ENCODE measurements at places on chromosomes 5 and 9.

GRCh38 chr5:50947906-50948683, 281.7 kb downstream of the PARP8 start:
- no peak for DNase-seq

DNA sequence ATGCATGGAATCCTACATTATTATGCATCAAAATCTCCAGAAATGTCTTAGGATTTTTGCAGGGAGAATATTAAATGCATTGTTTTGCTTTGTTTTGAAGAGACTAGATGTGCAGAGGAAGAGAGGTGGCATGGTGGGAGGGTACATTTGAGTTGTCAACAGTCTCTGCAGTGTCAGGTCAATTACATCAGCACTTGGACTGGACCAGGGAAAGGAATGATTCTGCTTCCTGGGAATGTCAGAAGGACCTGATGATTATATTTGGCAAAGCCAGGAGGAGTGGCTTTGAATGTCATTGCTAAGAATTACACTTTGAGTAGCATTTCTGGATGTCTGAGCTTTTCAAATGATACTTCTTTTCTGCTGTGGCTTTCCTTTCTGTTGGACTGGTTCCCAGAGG, 17.5 kb upstream of the TMEFF1 start:
- no peak for DNase-seq

- no peak for DNase-seq
Measured at GRCh38 chr5:32443541-32444430, 754 bp downstream of the ZFR start.

DNA sequence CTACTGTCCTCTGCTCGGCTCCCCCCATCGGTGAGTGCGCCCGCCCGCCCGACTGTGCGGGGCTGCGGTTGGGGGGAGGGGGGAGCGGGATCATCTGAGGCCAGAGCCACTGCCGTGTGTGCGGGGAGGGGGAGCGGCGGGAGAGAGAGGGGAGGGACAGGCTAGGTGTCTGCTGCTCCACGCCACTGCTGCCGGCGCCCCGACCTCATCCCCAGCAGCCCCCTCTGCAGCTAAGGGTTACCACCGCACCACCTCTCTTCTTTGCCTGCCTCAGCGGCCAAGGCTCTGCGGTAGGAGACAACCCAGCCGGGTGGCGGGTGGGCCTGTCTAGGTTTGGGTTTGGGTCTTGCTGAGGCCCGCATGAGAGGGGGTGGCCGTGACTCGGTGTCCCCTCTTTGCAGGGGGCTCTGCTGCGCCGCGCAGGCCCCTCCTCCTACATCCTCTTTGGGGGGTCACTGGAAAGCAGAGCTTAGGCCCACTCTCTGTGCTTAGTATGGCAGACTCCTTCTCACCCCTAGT, 670 bp upstream of the PURA start:
- DNase-seq = no peak

- no peak for DNase-seq
Measured at GRCh38 chr5:60843386-60843935, 608 bp downstream of the ELOVL7 start.

DNA sequence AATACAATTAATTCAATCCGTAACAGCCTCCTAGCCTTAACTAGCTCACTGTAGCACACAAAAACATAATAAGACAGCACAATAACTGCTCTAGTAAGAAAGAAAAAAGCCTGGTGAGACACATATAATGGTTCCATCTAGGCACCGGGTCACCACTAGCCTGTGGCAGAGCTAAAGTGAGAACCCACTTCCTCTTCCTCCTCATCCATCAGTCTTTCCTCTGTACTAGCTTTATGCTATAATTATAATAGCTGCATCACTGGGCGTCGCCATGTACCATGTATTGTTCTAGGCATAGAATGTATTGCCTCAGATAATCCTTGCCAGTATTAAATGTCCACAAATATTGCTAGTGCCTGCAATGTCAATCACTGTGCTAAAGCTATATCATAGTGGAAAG, 23.1 kb downstream of the ADRB2 start:
- no peak for DNase-seq

DNA sequence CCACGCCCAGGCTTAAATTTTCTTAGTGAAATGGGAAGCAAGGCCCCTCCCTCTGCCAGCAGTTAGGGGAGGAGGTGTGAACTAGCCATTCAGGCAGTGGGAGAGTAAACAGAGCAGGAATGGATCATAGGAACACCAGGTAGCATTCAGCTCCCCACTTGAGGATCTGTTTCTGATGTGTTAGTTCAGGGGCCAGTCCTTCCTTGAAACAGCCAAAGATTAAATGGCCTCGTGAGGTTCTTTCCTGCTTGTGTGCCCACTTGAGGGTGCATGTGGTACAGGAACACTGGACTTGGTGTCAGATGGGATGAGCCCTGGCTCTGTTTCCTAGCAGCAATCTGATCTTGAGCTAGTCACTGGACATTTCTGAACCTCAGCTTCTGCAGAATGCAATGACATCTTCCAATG, 21.2 kb downstream of the FAXDC2 start:
- no peak for DNase-seq

GRCh38 chr5:102902647-102903046, 147.5 kb downstream of the PAM start:
- DNase-seq = no peak

DNA sequence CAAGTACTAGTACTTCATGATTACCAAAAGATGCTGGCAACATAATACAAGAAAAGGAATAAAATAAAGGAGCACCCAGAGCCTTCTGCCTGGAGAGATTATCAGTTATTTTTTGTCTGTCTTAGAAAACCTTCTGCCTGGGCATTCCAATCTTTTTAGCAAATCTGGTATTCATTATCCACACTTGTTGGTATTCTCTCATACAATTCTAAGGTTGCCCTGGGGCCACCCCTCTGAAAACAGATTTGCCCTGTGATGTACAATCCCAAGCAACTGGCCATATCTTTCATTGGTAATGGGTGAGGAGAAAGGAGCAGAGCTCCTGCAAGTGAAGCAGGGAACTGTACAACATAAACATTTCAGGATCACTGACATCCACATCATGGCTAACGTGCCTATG, 47.8 kb downstream of the WDR41 start:
- DNase-seq = no peak

DNA sequence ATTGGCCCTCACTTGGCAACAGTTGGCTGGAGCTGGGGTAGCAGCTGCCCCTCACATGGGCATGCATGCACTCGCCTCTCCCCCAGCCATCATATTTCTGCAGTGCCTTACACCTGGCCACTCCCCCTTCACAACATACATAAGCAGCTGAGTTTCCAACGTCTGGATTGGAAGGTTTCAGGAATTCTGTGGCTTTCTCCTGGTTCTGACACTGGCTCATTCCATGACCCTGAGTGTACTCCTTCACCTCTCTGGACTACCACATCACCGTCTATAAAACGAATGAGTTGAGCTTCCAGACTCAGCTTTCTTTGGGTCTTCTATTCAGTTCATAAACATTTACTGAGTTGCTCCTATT, 84.3 kb downstream of the GALNT10 start:
- DNase-seq = no peak

- DNase-seq = no peak
Measured at GRCh38 chr5:143337946-143338345, 65.5 kb downstream of the NR3C1 start.

- no peak for DNase-seq
Measured at GRCh38 chr5:80740999-80741398, 86.2 kb upstream of the DHFR start.

GRCh38 chr5:16980983-16981382, 44.9 kb upstream of the MYO10 start:
- DNase-seq = no peak

DNA sequence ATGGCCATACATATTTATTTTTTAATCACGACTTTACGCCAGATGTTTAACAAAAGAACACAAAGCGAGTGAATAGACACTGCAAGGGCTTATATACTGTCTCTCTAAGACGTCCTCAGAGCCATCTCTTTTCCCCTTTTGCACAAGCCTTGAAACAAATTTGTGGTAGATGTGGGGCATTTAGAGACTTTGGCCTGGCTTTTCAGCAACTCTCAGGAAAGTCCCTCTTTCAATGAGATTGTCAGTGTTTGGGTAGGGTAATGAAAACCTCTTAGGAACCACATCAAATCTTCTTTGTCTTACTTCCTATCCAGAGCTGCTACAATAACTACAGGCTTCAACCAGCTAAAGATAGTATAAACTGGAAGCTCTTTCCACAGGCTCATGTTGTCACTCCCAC, 380.0 kb downstream of the ANXA1 start:
- no peak for DNase-seq

- DNase-seq = peak; percentile 65
Measured at GRCh38 chr5:160467555-160468362, 46.1 kb downstream of the PTTG1 start.

DNA sequence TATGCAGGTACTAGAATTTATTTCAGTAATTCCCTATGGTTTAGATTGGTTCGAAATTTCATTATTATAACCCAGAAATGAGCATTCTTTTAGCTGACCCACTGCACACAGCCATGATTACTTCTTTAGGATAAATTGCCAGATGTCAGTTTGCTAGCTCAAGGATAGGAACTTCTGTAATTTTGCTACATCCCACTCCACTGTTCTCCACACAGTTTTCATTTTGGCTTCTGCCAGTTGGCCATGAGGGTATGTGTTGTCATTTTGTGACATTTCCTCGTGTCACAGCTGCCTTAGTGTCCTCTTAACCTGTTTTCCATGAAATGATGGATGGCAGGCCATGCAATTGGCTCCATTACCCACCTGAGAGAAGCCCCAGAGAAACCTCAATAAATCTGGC, 16.2 kb upstream of the LCP2 start:
- DNase-seq = no peak

- DNase-seq = no peak
Measured at GRCh38 chr9:98927724-98928123, 16.0 kb upstream of the COL15A1 start.

DNA sequence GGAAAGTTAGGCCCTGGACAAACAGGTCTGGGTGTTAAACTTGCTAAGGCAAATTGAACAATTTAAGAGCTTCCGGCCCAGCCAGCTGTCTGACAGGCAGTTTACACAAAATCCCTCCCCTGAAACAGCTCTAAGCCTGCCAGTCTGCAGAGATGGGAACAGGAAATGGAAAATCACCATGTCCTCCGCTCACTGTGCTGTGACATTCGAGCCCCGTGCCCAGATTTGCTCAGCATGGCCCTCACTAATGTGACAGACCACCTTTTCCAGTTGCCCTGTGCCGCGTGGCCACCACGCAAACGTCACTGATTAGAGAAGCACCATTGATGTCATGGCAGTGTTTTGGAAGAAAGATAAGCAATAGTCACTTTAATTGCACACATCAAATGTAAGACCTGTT, 41.0 kb downstream of the CCNJL start:
- DNase-seq = no peak

GRCh38 chr5:10934783-10935355, 173.8 kb upstream of the DAP start:
- no peak for DNase-seq

DNA sequence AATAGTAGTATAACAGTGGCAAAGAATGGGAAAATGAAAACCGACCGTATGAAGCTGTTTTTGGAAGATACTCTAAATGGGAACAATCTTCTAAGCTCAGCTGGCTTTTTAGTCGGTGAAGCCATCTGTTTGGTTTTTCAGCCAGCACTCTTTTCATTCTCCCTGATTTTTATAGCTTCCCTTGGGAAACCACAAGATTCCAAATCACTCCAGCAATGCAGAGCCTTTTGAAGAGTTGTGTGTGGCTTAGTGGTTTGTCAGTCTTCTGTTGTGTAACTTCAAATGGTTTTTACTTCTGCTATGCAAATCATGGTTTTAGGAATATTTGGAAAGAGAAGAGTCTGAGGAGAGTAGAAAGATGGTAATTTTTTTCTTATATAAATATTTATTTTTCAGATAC, 180.7 kb downstream of the KDM4C start:
- peak; percentile 23 for DNase-seq

DNA sequence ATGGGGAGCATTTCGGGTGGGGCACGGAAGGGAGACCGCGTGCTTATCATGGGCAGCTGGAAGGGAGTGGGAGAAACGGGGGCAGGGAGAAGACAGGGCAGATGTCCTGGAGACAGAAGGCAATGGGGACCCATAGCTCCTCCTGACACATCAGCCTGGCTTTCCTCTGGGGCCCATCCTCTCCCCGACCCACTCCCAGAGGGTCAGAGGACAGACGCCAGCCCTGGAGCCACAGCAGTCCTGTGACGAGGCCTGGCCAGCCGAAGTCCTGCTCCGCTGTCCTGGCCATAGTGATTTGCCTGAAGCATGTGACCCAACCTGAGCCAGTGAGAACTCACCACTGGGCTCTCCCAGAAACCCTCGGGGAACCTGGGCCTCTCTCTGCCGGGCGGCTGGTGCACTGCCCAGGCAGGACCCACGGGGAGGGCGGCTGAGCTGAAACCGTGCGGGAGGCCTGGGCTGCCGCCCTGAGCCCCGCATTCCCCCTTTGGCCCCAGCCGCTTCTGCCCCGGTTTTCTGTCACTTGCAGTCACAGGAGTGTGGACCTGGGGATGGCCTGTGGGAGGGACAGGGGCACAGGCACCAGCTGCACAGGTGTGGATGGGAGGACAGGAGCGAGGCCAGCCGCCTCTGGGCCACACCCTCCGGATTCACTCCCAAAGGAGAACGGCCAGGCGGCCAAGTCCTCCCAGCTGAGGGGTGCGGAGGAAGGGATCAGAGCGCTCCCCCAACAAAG, 19.8 kb downstream of the ADAMTS2 start:
- DNase-seq = no peak

GRCh38 chr9:126589349-126589748, 24.4 kb upstream of the LMX1B start:
- no peak for DNase-seq

DNA sequence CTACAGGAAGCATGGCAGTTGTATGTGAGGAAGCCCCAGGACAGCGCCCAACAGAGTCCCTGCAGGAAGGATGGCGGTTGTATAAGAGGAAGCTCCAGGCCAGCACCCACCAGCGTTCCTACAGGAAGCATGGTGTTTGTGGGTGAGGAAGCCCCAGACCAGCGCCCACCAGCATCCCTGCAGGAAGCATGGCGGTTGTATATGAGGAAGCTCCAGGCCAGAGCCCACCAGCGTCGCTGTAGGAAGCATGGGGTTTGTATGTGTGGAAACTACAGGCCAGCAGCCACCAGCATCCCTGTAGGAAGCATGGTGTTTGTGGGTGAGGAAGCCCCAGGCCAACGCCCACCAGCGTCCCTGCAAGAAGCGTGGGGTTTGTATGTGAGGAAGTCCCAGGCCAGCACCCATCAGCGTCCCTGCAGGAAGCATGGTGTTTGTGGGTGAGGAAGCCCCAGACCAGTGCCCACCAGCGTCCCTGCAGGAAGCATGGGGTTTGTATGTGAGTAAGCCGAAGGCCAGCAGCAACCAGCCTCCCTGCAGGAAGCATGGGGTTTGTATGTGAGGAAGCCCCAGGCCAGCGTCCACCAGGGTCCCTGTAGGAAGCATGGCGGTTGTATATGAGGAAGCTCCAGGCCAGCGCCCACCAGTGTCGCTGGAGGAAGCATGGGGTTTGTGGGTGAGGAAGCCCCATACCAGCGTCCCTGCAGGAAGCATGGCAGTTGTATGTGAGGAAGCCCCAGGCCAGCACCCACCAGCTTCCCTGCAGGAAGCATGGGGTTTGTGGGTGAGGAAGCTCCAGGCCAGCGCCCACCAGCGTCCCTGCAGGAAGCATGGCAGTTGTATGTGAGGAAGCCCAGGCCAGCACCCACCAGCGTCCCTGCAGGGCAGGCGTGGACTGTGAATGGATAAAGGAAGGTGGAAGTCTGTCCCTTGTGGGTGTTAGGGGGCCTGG, 79.0 kb downstream of the DAP start:
- no peak for DNase-seq

All from amniotic stem cell (primary cell).